ENCODE measurements at places on chromosomes 1 and 21.

- no peak for DNase-seq
These were observed 539 bp downstream of the CGN start for GRCh38 chr1:151511636-151512215.

- DNase-seq, result no peak
These were observed 62.0 kb downstream of the BCAR3 start for GRCh38 chr1:93619507-93620171.

DNA sequence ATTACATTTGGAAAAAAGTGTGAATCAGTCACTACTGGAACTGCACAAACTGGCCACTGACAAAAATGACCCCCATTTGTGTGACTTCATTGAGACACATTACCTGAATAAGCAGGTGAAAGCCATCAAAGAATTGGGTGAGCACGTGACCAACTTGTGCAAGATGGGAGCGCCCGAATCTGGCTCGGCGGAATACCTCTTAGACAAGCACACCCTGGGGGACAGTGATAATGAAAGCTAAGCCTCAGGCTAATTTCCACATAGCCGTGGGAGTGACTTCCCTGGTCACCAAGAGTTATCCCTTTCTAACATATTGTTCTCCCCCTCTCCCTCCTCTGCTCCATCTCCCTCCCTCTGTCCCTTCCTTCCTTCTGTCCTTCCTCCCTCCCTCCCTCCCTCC, 47.7 kb upstream of the RHOU start:
- no peak for DNase-seq

DNA sequence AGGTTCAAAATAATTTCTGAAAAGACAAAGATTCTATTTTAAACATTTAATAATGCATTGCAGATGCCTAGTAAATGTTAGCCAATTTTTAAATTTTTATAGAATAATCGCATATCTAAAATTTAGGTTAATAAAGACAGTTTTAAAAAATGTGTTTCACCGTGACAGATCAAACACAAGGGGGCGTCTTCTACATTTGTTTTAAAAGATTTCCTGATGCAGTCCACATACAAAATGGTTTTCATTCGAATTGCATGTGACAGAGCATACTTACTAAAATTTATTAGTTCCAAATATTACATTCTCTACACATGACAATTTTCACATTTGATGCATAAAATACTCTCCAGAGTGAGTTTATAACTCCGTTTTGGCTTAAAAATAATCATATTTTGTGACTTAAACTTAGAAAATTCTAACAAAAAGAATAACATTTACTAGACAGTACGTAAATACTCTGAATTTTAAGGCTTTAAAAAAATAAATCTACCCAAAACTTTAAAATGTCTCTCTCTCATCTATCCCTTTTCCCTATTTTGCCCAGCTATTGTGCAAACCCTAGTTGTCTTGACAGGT, 75.5 kb downstream of the ADAMTS1 start:
- DNase-seq, result no peak

GRCh38 chr1:44557778-44558177, 116.5 kb downstream of the TMEM53 start:
- no peak for DNase-seq

DNA sequence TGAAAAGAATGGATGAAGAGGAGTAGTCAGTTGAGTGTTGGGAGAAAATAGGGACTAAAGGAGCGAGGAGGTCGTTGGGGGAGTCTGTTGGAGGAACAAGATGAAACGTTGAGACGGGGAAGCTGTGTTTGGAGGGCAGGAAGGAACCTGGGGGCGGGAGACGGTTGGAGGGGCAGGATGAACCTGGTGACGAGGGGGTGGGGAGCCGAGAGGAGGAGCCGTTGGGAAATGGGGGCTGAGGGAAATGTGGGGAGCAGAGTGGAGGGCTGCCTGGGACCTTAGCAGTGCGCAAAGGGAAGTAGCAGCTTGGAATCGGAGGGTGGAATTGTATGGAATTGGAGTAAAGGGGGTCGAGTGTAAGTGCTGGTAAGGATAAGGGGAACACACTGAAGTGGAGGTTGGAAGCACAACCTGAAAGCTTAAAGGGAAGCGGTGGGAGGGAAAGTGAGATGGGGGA, 630 bp downstream of the MTF2 start:
- DNase-seq, result no peak

- DNase-seq, result no peak
These were observed 92.4 kb upstream of the DPT start for GRCh38 chr1:168821434-168821833.

DNA sequence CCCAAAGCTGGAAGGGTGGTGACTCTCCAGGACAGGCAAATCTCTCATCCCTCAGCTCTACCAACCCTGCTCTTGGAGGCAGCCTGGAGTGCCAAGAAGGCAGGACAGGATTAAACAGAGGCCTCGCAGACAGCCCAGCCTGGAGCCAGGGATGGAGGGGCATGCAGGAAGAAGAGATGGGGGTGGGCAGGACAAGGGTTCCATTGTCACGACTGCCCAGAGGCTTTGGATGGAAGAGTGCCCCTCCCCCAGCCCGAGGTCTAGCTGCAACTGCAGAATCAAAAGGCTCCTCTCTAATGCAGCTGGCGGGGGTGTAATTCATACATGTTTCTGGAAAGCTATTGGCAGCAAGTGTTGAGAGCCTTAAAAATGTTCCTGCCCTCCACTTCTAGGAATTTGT, 8.8 kb downstream of the RAB7B start:
- DNase-seq, result no peak

- no peak for DNase-seq
These were observed 187.7 kb upstream of the ADAMTS5 start for GRCh38 chr21:27154451-27155129.

DNA sequence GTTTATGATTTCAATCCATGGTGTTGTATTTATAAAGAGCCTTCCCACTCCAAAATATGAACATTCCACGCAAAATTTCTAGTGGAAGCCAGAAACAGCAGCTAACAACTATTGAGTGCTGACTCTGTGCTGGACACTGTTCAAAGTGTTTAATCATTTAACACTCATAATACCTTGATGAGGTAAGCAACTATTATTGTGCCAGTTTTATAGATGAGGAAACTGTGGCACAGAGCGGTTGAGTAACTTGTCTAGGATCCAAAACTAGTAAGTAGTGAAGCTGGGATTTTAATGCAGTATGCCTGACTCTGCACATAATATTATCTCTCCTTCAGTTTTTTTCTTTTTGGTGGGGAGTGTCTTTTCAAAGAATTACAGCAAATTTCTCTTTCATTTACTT, 228.3 kb downstream of the SLC35F3 start:
- no peak for DNase-seq

DNA sequence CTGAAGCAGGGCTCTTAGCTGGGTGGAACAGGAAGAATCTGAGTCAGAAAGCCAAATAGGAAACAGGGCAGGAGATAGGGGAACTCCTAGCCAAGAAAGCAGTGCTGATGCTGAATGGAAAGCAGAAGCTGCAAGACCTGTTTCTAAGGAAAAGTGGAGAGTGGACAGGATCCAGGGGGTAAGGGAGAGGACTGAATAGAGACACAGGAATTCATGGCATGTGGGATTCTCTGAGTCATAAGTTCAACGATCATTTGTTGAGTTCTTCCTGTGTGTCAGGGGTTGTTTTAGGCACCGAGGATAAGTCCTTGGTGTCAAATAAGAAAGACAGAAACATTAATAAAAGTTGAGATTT, 153.8 kb upstream of the FGGY start:
- peak; percentile 98 for DNase-seq

DNA sequence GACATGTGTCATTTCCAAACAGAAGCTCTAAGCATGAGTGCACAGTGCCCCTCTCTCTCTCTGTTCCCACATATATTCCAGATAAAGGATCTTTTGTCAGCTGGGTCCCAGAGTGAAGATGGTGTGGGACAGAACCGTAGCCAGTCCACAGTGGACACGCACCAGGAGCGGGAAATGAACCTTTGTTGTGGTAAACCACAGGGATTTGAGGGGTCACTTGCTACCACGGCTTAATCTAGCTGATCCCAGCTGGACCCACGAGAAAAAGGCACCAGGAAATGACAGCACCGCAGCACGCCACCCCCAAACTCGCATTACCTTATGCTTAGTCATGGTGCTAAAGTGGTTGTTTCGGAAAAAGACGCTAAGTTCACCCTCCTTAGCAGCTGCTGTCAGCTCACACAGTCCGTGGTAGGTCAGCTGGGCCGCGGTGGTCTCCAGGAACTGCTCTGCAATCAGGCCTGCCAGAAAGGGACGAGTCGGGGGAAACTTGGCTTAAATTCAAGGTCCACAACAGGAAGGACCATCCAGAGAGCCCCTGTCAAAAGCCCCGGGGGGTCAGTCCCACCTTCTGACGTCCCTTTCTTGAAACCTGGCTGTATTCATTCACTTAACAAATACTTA, 7.5 kb downstream of the MINDY1 start:
- DNase-seq, result no peak

DNA sequence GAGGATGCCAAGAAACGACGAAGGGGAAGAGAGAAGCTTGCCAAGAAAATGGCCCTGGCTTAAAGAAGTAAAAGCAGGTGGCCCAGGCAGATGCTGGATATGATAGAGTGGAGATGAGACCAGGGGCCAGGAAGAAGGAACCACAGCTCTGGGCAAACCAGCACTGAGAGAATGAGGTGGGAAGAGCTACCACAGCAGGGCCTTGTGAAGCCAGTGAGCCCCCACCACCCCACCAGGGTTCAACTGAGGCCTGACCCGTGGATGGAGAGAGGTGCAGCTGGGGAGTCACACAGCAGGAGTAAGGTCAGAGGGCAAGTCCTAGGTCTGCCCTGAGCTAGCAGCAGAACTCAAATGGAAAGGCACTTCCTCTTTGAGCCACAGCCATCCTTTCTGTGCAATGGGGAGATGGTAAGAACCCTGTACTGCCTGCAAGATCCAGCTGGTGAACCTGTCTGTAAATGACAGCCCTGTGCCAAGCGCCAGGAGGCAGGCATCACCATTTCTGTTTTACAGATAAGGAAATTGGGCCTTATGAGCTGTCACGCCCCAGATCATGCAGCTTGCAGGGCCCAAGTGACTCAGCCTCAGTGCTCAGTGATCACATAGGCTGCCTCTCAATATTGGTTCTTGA, 8.5 kb downstream of the SH3BGRL3 start:
- no peak for DNase-seq

- DNase-seq, result peak; percentile 96
These were observed 9.1 kb downstream of the LMNA start for GRCh38 chr1:156123356-156124196.

Data from HS-5 (cell line).